ENCODE measurements at places on chromosomes 2 and 18.

GRCh38 chr2:172462849-172463381 is 35.5 kb downstream of the ITGA6 start:
- DNase-seq, result no peak

DNA sequence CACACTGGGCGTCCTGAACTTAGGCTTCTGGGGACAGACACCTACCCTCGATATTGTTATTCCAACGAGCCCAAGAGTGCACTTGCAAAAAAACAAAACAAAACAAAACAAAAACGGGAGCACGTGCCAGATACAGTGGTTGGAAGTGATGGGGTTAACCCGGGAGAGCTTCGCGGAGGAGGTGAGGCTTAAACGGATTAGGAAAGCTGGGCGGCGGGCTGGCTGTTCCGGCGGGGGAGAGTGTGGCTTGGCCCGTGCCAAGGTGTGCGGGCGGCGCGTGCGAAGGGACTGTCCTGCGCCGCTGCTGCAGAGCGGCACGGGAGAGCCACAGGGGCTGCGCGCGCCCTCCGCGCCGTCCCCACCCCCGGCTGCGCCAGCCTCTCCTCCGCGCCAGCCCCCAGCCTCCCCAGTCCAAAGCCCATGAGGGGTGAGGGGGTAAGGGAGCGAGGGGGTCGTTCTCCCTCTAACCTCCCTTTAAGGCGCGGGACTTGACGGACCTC is 1.5 kb upstream of the SLC30A3 start:
- peak; percentile 13 for DNase-seq

GRCh38 chr18:69574401-69574800 is 173.7 kb downstream of the DOK6 start:
- DNase-seq, result no peak

DNA sequence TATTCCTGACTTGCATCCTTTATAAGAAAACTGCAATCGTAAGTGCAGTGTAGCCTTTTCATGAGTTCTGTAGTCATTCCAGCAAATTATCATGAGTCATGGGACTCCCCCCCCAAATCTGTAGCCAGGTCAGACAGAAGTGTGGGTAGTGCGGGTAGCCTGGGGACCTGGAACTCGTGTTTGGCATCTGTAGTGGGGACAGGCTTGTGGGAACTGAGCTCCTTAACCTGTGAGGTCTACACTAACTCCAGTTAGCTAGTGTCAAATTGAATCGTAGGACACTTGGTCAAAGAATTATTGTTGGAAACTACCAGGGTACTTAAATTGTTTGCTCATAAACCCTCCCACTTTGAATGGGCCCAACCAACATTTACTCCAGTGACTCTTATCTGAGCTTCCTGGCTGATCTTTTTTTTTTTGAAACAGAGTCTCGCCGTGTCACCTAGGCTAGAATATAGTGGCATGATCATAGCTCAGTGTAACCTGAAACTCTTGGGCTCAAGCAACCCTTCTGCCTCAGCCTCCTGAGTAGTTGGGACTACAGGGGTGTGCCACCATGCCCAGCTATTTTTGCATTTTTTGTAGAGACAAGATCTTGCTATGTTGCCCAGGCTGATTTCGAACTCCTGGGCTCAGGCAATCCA is 12.4 kb downstream of the PFN4 start:
- no peak for DNase-seq

GRCh38 chr2:86323273-86324021 is 14.0 kb downstream of the REEP1 start:
- no peak for DNase-seq
